Left ventricle myocardium superior (tissue), 1 donor: ENCODE measurements at places on chromosomes 1 and 21.
A peak's percentile ranks its signal among the peaks of the same experiment; 100 is the strongest.

GRCh38 chr1:6499296-6499695, 7.8 kb upstream of the PLEKHG5 start:
- DNase-seq: no peak

- DNase-seq: no peak
These were observed 42.8 kb upstream of the CACYBP start for GRCh38 chr1:174956976-174957375.

GRCh38 chr1:12636098-12636950, 7.6 kb upstream of the AADACL4 start:
- DNase-seq: peak; percentile 65

DNA sequence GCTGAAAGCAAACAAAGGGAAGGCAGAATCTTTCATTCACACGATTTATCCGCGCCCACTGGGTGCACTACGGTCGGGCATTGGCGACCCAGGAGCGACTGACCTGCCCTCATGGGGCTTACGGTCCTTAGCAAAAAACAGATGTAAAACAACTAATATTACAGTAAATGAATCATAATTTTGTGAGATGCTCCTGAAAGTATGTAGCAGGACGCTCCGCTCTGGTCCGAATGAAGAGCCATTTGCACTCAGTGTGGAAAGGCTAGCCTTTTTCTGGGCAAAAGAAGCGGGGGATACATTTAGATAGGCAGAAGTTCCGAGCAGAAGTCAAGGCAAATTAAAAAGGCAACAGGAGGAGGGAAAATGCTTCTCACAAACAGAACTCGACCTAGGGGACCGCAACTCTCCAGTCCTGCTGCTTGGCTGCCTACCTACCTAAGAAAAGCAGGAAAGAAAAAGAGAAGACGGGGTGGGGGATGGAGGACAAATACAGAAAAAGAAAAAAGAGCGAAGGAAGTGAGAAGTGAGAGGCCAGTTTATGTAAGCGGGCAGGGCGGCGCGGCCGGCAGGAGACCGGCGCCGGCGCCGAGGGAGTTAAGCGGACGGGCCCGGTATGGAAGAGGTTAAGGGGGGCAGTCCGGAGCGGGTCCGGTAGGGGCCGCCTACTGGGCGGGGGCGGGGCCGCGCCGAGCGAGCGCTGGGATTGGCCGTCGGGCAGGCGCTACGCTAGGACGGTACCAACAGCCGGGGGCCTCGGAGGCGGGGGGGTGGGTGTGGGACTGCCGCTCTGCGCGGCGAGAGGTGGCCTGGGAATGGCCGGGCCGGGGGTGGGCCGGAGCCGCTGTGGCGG, at the start of gene FAM20B:
Gene FAM20B (plus strand): TSS at position 770 of the 850 bp plus-strand sequence. CDS start 17,954 bp downstream, outside the sequence.
- peak; percentile 97 for DNase-seq

- DNase-seq: peak; percentile 71
These were observed 6.2 kb downstream of the NECTIN4 start for GRCh38 chr1:161082996-161083747.

- no peak for DNase-seq
These were observed 34.6 kb upstream of the FMO3 start for GRCh38 chr1:171055966-171056643.

DNA sequence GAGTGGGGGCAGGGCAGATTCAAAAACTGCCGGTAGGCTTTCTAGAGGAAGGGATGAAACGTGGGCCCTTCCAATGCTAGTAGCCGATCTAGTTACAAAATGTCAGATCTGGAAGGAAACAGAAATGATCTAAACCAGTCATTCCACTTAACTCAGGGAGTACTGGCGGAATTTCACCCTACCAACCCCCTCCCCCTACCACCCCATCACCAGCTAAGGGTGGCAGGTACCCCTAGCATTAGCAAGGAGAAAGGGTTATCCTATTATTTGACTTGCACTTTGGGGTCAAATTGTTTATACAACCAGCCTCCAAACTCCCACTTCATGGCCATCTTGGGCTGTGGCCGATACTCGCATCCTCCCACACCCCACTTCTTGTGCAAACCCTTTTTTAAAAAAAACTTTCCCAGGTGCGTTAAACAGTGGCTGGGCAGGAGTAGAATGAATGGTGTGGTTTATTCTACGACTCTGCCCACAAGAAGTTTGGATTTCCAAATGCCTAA, 644 bp upstream of the MRPL24 start:
- DNase-seq: no peak

DNA sequence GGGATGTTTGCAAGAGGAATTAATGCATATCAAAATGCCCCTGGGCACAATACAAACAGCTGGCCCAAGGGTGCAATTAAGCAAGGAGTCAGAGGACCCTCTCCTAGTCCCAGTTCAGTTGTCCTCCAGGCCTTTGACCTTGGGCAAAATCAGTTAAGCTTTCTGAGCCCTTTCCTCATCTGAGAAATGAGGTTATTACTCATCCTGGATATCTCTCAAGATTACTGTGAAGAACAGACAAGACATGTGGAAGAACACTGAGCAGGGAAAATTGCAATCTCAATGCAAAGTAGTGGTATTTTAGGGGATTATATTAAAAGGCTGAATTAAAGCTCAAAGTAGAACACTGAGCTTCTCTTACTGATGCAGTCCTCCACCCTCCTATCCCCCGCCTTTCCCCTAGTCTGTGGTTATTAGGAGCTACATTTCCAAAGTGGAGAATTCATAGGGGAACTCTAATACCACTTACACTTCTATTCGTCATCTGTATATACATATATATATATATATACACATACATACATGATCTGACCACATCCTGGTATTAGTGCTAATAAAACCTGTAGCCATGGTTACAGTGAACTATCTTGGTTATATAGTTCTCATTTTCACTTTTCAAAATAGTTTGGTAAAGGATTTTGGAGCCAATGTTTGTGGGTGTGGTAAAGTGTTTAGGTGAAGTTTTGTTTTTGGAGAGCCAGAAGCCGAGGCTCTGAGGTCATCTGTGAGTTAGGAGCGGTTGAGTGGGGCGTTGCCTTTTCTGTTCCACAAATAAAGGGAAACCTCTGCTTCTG, 18.1 kb downstream of the KIAA0040 start:
- DNase-seq: no peak

DNA sequence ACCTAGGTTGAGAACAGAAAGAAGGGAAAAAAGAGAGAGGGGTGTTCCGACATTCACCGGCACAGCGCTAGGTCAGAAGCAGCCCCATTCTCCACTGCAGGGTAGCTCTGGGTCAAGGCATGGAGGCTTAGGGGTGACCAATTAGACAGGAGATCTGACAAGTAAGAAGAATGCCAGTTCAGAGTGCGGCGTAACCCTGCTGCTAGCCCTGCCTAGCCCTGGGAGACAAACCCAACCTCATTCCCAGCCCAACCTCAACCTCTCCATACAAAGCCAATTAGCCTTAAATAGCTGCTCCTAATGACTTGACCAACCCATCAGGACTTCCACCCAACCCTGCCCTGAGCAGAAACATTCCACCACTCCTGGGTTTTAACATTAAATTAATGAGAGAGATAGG, 3.4 kb downstream of the PRELP start:
- no peak for DNase-seq

DNA sequence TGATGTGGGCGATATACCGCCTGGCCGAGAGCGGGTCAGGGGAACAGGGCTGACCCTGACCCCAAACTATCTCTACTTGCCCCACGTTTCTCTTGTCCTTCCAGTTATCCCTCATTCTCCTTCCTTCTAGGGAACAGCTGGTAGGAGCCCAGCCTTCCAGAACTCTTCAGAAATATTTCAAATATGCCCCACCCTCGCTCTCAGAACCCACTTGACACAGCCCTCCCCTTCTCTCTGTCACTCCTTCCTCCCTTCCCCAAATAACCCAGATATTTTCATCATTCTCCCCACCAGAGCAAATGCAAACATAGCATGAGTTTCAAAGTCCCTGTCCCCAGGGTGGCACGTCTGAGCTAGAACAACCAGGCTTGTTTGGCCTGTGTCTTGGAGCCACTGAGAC, 1.1 kb downstream of the CACNA1S start:
- DNase-seq: no peak
